Memory B cell (primary cell): ENCODE measurements at places on chromosomes 7 and 10.
A peak's percentile ranks its signal among the peaks of the same experiment; 100 is the strongest.

GRCh38 chr10:77633376-77633775 lies 4.2 kb downstream of the KCNMA1 start:
- DNase-seq: no peak

DNA sequence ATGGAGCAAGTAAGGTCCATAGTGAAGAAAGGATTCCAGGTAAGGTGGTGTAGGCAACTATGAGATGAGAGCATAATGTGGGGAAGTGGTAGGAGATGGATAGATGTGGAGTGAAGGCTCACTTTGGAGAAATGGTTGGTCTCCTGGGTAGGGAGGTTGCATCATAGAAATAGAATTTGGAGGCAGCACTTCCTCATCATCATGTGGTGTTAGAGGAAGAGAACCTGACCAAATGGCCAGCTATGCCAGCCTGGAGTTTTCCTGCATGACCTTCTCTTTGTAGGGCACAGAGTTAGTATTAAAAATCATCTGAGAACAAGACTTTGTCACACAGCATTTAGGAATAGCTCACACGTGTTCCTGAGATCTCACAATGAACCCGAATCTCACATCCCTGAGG lies 126.7 kb upstream of the CXCL12 start:
- DNase-seq: no peak

DNA sequence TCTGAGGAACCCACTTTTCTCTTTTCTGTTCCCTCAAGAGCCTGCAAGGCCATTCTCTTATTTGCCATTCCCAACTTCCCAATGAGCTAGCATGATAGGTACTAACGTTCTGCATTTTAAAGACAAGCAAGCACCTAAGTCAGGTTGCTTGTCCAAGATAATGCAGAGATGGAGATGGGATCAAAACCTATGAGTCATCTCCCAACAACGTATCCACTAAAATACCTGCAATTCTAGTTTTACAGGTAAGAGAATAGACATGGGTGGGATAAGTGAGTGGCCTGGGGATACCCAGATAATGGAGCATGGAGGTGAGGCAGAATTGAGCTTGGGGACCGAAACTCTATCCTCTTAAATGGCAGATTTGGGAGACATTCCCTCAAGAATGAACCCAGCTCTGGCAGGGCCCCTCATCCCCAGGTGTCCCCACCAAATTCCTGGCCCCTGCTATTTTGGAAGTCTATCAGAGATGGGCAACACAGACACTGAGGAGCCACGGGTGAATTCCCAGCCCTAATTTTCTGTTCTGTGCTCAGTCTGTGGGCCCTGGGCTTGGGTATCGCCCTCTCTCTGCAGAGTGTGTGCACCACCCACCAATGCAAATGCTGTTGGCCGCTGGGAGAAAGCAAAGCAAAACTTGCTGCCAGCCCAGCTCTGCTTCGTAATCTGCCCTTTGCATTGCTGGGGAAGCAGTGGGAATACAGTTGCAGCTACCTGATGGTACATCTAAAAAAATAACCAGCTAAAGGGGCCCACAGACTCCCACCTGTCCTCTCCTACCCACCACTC lies 98.3 kb downstream of the KCNMA1 start:
- no peak for DNase-seq

- DNase-seq: peak; percentile 43
These were observed 274.9 kb upstream of the GALNT17 start for GRCh38 chr7:70856901-70857630.

- DNase-seq: no peak
These were observed 212.4 kb upstream of the YAE1 start for GRCh38 chr7:39353615-39354376.

DNA sequence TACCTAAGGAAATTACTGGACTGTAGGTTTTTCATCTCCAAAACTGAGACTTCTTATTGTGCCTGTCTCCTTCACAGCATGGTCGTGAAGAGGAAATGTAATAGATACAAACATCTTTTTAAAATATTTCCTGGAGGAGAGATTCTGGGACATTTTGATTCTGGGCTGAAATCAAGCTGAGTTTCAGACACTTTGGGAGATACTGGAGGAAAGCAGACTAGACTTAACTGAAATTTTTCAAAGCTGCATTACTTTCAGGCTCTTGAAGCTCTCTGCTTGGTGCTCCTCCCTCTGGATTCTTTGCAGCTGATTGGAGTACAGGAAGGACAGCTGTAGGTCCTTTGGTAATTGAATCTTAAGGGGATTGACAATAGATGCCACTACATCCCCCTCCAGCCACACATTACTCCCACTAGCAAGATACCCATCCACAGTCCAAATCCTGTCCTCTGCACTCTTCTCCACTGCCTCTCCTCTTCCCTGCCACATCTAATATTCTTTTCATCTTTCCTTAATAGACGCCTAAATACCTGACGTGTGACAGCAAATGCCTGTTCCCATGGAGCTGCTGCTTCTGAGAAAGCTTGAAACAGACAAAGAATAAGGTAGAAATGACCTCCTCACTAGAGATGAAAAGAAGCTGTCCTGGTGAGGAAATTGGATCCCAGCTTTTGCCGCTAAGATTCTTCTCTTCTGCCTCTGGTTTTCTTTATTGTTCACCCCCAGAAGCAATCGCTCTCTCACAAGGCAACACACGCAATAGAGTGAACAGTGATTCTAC lies 111.5 kb upstream of the PHYHIPL start:
- no peak for DNase-seq

DNA sequence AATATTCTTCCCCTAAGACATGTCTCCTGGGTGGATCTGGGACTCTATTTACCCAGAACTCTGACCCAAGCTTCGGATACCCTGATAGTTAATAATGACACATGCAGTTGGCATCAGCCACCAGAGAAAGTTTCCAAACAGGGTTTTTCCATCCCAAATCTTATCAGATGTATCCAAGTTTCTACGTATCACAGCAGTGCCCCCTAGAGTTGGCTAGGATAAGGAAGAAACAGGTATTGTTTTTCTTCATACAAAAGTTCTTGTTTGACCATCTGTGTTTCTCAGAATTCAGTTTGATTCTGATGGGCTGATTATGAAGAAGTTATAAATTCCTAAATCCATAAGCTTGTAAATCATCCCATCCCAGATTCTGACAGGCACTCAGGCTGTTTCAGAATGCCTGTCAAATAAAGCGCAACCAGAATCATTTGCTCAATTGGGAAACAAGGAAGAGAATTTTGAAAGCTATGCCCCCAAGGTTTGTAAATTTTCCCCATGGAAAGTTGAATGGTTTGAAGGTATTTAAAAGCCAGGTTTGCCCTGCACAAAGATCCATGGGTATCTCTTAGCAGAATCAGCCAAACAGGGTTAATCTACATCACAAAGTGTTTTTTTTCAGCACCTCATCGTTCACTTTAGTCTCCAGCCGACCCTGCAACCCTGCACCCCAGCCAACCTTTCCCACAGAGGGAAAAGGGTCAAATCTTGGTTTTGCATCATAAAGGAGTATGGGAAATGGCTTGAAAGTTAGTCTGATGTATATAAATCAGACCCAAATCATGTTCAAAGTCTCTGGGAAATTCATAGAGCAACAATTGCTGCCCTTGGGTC lies 47.4 kb downstream of the NRAP start:
- no peak for DNase-seq

- no peak for DNase-seq
These were observed 142.2 kb downstream of the TWIST1 start for GRCh38 chr7:18975276-18975675.

DNA sequence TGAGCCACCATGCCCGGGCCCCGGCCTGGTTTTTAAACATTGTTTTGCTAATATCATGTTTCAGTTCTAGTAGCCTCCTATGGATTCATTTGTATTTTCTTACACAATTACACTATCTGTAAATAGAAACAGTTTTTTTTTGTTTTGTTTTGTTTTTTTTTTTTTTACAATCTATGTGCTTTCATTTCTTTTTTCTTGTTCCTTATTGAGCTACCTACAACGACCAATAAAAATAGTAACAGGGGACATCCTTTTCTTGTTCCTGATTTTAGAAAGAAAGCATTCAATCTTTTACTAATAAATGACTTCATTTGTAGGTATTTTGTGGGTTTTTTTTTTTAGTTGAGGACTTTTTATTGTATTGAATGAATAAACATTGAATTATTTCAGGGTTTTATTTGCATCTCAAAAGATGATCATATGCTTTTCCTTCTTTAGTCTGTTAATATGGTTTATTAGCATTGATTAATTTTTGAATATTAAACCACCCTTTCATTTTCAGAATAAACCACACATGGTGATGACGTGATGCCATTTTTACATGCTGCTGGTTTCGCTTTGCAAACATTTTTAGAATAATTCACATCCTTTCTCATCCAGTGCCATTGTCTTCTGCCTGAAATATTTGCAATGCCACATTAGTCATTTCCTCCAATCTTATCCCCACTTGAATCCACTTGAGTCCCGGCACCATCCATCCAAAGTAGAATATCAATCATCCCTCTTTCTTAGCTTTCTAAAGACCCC lies 18.1 kb upstream of the AKR1E2 start:
- no peak for DNase-seq

- no peak for DNase-seq
These were observed 72.8 kb downstream of the PRKCQ start for GRCh38 chr10:6507311-6507710.

GRCh38 chr7:69062020-69062765 lies 536.1 kb upstream of the AUTS2 start:
- no peak for DNase-seq

- no peak for DNase-seq
These were observed 54.3 kb downstream of the BMS1 start for GRCh38 chr10:42836771-42837468.

DNA sequence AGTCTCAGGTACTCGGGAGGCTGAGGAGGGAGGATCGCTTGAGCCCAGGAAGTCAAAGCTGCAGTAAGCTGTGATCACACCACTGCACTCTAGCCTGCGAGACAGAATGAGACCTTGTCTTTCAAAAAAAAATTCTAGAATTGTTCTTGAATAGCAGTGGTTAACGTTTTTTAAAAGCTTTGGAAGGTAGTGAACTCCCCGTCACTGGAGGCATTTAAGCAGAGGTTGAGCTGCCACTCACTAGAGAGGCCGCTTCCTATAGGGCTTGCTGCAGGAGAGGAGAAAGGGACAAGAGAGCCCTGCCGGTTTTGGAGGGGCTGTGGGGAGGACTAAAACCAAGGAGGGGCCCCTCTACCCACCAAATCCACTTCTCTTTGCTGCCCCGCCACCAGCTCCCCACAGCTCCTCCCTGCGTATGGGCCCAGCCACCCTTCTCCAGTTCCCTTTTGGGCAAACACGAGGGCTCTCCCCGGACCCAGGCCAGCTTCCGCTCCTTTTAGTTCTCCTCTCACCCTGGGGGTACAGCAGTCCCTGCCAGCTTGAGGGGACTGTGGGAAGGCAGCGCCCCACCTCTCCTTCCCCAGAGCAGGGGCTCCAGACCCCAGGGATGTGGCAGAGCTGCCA lies 86.9 kb upstream of the GTF2I start:
- no peak for DNase-seq

GRCh38 chr10:26335574-26336093 lies 102.5 kb upstream of the APBB1IP start:
- peak; percentile 1 for DNase-seq

DNA sequence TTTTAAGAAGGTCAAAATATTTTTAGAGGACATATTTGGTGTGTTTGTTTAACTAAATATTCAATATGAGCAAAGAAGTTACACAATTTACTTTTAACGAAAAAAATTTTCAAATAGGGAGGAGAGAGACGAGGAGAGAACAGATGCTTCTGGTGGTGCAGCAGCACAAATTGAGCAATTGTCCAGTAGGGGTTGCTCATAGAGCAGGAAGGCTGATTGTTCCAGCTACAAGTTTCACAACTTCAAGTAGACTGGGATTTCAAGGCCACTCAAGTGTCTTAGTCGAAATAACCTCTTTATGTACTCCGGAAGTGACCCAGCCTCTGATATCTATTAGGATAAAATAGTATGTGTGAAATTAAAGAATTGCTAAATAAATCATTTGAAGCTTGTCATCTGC lies 197.9 kb downstream of the HDAC9 start:
- no peak for DNase-seq
